ENCODE measurements at places on chromosomes 2 and 18.

DNA sequence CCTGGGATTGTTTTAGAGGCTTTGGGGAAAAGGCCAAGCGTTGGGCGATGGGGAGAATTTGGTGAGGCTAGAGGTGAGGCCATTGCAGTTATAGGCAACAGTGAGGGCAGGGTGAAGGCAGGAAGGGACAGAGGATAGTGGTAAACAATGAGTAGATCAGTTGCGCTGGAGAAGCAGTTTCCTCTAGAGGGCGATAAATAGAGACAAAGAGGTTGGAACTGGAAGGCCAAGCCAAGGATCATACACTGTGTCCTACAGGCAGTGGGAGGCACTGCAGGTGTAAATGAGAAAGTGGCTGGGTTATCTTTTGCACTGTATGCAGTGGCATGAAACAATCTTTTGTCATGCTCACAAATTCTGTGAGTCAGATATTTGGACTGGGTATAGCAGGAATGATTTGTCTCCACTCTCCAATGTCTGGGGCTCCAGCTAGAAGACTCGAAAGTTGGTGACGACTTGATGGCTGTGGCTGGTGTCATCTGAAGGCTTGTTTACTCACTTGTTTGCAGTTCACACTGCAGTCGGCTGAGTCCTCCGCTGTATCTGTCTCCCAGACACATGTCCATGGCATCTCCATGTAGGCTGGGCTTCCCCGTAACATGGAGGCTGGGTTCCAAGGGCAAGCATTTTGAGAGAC lies 82.1 kb downstream of the TNP1 start:
- DNase-seq = no peak

GRCh38 chr2:19885791-19886190 lies 16.0 kb downstream of the TTC32 start:
- DNase-seq = no peak

DNA sequence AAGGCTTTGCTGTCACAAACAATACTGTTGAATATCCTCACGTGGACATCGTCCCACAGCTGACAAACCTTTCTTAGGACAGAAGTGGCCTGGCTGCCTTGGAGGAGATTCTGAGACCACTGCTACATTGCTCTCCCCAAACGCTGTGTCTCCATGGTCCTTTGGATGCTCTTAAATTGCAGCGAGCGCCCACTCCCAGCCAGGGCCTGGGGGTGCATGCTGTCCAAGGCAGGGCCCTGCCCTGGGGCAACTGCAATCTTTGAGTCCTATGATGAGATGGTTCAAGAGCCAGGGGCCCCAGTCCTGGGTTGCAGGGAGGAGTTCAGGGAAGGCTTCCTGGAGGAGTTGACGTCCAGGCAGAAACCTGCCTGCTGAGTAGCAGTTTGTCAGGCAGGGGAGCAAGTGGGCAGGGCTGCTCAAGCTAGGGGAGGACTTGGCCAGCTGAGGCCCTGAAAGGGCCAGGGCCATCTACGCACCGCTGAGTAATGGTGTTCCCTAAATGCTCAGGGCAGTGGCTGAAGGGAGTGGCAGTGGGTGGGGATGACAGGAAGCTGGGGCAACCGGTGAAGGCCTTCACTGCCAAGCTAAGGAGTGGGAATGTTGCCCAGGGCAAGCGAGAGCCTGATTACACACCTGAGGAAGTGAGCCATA lies 10.8 kb upstream of the SDC1 start:
- DNase-seq = no peak

DNA sequence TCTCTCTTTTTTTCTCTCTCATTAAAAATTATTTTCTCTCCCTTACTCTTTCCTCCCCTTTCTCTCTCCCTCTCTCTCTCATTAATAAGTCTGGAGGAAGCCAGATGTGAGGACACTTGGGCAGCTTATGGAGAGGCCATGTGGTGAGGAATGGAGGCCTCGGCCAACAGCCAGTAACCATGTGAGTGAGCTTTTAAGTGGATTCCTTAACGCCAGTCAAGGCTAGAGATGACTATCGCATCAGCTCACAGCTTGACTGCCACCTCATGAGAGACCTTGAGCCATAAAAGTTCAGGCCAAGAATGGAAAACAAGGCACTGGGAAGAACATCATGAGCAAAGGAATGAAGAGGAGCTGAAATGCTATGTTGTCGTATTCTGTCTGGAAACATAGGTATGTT lies 39.1 kb downstream of the ETAA1 start:
- no peak for DNase-seq

- no peak for DNase-seq
Observed at GRCh38 chr2:16948053-16948452, 282.4 kb upstream of the CYRIA start.

Data from type B pancreatic cell (in vitro differentiated cells).